ACHN (cell line): ENCODE measurements at places on chromosomes 16 and 17.
A peak's percentile ranks its signal among the peaks of the same experiment; 100 is the strongest.

GRCh38 chr16:71645450-71645849 is 19.5 kb downstream of the MARVELD3 start:
- peak; percentile 58 for DNase-seq

GRCh38 chr17:9185688-9186284 is 164.5 kb downstream of the NTN1 start:
- DNase-seq: no peak

DNA sequence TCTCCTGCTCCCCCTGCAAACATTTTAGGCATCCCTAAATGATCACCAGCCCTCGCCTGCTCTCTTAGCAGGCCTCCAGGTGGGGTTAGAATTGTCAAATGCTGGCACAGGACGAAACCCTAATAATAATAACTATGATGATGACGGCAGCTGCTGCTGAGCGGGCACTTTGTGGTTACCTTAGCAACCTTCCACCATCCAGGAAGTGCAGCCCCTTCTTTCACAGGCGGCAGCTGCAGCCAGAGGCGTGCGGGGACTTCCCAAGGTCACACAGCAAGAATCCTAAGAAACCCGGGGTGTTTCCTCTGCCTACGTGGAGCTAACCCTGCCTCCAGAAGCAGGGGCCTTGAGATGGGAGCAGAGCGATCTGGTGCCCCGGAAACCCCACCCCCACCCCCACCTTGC is 22.4 kb upstream of the EIF1 start:
- peak; percentile 43 for DNase-seq

- DNase-seq: no peak
Observed at GRCh38 chr17:6753546-6753945, 2.3 kb upstream of the XAF1 start.

DNA sequence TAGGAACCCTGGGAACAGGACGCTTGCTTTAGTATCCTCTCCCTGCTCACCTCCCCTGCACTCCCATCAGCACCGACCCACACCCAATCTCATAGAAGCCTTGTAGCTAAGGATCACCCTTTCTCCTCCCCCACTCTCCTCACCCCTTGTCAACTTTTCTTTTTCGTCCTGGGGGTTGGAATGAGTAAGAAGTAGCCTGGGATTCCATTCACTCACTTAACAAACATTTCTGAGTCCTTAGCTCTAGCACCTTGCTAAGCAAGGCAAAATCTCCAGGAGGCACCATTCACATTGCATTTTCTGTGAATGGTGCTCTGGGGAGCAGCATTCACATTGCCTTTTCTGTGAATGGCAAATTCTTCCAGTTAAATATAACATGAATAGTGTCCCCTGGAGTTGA is 1.1 kb upstream of the PGAP3 start:
- no peak for DNase-seq

GRCh38 chr16:88298833-88299745 is 83.7 kb upstream of the ZNF469 start:
- no peak for DNase-seq

DNA sequence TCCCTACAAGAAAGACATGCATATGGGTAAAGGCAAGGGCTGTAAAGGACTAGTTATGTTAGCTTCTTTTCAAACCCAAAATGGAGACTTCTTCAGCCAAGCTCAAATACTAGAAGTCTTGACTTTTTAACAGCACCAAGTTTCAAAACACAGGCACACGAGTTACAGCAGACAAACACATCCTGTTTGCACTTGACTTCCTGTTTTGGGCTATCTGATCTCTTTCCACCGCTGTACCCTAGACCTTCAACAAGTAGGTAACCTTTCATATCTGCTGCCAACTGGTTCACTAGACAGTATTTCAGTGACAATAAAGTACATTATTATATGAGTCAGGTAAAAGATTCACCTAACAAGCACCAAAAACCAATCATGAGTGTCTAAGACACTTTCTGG is 12.3 kb downstream of the RFFL start:
- peak; percentile 24 for DNase-seq

DNA sequence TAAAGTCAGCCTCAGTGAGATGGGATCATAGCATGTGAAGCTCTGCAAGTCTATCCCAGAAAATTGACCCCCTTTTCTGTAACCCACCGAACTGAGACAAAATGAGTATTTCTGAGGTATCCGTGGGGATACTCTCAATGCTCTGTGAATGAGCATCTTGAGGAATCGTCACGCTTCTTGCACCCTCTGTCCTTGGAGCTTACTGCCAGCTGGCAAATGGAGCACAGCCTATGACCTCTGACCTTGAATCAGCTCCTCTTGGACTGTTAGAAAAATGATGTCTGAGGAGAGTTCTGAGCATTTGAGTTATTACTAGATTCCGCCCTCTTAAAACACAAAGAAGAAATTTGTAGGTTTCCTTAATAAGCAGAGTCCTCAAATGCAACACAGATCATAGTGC is 342.1 kb downstream of the ZFHX3 start:
- DNase-seq: no peak

DNA sequence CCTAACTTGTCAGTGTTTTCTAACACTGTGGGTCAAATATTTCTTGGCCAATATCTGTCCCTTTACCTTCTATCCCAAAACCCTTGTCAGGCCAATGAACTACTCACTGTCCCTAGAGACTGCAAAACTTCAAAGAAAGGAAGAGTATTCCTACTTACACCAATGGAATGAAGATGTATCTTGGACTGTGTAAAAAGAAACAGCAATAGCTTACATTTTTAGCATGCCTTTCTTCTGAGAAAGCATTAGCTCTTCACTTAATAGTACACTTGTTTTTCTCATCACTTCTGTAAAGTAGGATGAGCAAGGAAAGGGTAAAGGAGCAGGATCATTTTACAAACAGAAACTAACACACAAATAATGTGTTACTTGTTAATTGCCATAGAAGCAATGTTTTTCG is 73.9 kb downstream of the STH start:
- peak; percentile 97 for DNase-seq

DNA sequence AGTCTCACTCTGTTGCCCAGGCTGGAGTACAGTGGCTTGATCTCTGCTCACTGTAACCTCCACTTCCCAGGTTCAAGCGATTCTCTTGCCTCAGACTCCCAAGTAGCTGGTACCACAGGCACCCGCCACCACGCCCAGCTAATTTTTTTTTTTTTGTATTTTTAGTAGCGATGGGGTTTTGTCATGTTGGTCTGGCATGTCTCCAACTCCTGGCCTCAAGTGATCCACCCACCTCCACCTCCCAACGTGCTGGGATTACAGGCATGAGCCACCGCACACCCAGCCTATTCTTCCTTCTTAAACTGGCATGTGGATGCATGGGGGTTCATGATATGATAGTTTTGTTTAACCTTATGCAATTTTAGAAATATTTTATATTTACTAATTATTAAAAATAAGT is 39.4 kb upstream of the VWA3A start:
- DNase-seq: no peak

GRCh38 chr17:42704837-42705494 is 22.6 kb downstream of the CNTNAP1 start:
- no peak for DNase-seq

DNA sequence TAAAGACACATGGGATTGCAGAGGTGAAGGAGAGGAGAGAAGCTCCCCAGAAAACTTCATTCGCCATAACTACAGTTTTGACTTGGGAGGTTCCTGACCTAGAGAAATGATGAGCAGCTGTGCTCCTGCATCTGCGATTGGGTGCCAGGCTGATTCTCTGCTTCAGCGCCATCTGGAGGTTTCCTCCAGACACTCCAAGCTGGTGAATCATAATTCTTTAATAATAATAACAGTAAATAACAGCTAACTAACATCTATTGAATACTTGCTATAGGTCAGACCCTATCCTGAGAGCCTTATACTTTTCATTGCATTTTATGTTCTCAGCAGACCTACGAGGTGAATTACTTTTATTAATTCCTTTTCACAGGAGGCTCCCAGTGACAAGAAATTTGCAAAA is 575.8 kb downstream of the TOX3 start:
- DNase-seq: peak; percentile 57

- DNase-seq: no peak
Observed at GRCh38 chr16:66097751-66098150, 268.7 kb upstream of the CDH5 start.

GRCh38 chr17:76946111-76946771 is 78.0 kb downstream of the MGAT5B start:
- no peak for DNase-seq

DNA sequence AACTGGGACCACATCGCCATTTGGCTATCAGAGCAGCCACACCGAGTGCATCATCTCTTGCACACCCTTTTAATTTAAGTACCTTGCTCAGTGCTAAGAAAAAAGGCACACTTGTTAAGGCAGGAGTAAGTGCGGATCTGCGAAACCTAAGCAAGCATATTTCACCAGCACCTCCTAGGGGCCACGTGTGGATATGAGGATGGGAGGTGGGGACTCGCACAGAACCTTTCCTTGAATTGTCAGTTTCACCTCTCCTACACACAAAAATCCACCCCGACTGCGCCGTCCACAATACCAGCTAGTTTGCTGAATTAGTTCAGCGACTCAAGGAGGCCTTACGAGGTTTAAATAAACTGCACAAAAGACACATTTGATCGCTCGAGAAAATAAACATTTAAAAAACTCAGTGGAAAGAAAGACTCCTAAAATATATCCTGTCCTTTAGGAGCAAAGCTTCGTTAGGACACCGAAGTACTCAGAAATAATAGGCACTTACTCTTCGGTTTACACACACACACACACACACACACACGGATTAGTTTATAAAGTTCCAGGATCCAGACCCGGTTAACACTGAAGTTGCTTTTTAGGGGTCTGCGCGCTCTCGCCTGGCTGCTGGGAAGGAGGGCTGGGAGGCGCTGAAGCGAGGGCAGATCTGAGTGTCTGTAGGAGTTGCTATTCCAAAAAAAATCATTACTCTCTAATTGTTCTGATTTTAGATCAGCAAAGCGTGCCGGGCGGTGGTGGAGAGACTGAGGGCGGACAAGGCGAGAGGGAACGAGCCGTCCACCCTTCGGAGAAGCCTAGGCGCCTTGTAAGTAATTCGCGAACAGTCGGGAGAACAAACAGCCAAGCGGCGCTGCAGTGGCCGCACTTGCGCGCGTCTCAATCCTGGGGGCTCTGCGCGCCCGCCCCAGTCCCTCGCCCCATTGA is 1.0 kb upstream of the KCNJ2 start:
- peak; percentile 81 for DNase-seq

- DNase-seq: no peak
Observed at GRCh38 chr16:72689851-72690250, 358.1 kb downstream of the ZFHX3 start.

- no peak for DNase-seq
Observed at GRCh38 chr16:56318827-56319140, 106.6 kb downstream of the AMFR start.

DNA sequence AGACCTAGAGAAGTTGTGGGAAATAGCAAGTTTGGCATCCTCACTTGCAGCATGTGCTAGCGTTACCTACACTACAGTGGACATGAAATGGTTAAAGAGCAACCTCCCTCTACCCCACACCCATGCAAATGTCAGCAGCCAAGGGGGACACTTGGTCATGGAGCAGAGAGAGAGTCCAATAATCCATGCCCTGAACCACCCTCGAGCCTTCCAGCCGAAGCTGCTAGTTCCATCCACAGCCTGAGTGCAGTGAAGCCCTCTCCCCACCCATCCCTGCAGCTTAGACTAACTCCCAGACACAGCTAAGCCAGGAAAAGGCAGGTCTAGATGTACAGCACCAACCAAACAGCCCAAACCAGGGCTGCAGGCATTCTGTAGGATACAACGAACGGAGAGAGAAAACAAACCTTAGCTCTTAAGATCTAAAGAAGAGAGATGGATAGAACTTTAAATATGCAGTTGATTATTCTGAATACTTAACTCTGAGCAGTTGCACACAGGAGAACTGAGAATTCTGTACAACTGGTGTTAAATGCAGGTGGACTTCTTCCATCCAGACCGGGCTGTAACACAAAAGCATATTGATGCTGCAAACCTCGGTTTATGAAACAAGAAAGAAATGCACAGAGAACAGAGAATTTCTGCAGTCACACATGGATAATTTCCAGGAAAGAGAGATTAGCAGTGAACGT is 93.8 kb downstream of the SALL1 start:
- DNase-seq: no peak

DNA sequence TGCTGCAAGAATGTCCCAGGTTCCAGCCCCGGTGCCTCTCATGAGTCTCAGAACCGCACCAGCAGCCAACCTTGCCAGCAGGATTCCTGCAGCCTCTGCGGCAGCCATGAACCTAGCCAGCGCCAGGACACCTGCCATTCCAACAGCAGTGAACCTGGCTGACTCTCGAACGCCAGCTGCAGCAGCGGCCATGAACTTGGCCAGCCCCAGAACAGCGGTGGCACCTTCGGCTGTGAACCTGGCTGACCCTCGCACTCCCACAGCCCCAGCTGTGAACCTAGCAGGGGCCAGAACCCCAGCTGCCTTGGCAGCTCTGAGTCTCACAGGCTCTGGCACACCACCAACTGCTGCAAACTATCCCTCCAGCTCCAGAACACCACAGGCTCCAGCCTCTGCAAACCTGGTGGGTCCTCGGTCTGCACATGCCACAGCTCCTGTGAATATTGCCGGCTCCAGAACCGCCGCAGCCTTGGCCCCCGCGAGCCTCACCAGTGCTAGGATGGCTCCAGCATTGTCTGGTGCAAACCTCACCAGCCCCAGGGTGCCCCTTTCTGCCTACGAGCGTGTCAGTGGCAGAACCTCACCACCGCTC is 9.8 kb downstream of the ELOB start:
- DNase-seq: no peak

DNA sequence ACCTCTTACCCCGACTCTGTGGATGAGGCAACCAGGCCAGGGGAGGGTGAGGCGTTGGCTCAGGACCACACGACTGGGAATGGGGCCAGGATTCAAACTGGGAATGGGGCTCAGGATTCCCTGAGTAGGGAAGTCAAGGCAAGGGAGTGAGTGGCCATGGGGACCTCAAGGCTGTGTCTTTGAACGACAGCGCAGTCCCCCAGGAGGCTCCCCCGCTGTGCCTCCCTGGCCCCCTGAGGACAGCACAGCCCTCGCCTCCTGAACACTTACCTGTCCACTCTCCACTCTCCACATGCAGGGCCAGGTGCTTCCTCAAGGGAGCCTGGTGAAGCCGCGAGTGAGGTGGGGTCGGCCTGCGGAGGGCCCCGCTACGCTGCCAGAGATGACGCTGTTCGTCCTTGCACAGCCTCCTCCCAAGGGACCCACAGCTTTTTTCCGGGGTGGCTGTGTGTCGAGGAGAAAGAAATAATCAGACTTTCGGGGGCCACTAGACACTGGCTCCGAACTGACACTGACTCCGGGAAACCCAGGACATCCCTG is 6.9 kb downstream of the ZNF469 start:
- DNase-seq: no peak

DNA sequence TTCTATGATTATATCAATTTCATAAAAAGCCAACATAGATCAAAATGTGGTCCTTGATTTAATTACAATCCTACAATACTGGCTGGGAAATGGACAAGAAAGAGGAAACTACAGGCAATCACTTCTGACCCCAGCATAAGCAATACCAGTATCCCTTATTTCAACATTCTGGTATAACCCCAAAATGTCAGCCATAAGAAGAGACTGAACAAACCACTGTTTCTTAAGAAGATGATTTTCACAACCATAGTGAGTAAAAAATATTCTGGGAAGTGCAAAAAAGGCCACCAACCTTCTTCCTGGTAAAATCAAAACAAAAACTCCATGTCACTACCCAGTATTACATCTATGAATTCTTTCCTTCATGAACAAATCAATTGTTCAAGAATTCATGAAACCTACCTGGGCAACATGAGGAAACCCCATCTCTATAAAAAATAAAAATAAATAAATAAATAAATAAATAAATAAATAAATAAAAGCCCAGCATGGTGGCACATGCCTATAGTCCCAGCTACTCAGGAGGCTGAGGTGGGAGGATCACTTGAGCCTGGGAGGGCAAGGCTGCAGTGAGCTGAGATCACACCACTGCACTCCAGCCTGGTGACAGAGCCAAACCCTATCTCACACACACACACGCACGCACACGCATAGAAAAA is 7.5 kb downstream of the N4BP1 start:
- no peak for DNase-seq

- DNase-seq: no peak
Observed at GRCh38 chr16:69338557-69339288, 641 bp downstream of the COG8 start.
